ENCODE measurements at places on chromosomes 1 and 21.

GRCh38 chr1:241022366-241022765 is 334.6 kb downstream of the RGS7 start:
- DNase-seq, result no peak

DNA sequence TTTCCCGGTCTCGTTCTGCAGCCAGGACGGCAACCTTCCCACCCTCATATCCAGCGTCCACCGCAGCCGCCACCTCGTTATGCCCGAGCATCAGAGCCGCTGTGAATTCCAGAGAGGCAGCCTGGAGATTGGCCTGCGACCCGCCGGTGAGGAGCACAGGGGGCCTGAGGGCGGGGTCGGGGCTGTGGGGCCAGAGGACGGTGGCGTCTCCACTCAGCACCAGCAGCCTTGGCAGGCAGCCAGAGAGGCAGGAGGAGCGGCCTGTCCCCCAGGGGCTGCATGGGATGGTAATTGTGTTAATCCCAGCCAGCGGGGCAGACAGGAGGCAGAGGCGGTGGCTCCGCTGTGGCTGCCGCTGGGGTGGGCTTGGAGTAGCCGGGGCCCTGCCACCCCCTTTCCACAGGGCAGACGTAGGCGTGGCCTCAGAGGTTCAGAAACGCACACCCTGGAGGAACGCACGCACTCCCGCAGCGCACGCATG is 12.1 kb downstream of the SAMD11 start:
- no peak for DNase-seq

GRCh38 chr1:5501206-5501930 is 490.9 kb downstream of the NPHP4 start:
- DNase-seq, result no peak

DNA sequence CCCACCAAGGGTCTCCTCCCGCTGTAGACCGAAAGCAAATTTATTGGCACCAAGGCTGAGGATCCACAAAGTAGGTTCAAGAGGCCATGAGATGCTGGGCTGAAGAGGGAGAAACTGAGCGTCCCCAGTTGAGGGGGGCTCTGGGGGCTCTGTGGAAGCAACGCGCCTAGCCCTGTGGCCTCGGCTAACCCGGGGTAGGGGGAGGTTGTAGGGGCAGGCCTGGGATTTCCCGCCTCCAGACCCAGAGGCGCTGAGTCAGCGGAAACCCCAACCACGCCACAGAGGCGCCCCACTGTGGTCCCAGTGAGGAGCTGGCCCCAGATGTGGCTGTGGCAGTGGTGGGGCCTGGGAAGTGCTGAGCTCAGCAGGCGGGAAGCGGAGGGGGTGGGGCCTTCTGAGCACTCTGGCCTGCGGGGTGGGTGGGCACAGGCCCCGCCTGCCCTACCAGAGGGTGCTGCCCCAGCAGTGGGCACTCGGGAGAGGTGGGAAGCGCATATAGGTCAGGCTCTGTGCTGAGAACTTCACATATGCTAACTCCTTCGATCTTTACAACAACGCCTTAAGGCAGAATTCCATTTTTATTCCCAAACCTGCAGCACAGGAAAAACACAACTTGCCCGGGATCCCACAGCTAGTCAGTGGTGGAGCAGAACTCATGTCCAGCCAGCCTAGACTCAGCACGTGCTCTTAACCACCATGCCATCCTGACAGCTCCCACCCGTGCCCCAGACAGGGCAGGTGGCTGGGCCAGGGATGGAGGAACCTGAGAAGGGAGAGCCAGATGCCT is 1.5 kb upstream of the COL16A1 start:
- DNase-seq, result peak; percentile 66

DNA sequence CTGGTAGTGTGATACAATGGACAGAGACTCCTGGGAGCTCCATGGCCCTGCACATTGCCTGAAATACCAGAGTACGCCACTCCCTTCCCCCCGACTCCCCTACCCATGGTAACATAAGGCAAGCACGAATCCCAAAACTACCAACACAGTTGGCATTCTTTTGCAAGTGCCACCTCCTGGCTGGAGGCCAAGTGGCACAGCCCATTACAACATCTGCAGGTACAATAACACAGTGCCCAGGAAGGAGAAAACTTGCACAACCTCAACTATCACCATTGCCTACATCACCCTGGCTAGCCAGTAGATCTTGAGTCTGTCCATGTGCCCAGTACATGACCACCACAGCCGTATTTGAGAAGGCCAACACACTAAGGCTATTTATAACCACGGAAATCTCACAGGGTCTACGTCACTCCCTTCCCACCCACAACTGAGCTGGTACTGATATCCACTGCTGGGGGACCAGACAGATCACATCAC is 11.7 kb downstream of the ADAMTS1 start:
- DNase-seq, result no peak

DNA sequence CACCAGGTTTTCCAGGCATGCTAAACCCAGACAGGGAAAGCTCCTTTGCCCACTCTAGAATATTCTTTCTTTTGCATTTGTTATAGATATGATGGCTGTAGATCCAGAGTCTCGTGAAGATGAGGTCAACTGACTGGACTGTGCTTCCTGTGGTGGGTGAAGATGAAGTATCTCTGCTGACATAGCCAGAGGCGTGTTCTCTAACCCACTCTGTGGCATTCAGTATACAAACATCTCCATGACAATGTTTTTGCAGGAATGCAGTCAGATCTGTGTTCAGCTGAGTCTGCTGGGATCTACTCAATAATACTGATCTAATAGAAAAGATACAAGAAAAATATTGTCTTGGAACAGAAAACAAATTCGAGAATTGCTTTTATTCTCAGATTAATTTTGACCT is 11.3 kb downstream of the RWDD2B start:
- DNase-seq, result no peak

DNA sequence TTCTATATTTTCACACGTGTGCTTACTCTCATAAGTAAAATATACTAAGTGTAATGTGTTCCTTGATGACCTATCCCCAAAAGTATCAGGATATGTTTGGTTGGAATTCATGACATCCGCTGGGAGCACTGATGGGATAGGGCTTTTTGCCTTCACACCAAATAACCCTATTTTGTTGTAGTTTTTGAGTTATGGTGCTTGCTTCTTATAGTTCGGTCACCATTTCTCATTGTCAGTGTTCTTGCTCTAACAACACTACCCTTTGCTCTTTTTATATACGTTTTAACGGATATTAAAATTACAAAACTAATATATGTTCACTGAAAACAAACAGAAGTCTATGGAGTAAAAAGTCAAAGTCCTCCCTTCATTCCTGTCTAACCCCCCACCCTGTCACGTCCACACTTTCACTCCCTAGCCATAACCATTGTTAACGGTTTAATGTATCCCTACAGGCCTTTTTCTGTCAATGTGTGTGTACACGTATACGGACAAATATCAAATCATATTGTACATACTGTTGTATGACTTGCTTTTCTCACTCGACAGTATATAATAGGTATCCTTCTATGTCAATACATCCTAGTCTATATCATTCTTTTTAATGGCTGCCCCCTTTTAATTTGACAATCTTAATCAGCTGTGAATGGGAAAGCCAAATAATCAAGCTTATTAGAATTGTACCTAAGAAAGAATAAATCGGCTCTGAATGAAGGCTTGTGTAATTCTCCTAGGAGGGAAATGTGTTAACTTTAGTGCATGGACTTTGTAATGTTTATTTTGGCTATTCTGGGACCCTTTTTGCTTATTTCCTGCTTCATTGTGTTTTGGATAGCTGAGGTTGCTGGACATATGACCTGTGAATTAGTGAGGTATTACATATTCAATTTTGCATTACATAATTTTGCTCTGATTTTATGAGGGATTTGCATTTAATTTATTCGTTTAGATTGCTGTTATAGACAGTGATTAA is 3.5 kb upstream of the RNF220 start:
- no peak for DNase-seq

DNA sequence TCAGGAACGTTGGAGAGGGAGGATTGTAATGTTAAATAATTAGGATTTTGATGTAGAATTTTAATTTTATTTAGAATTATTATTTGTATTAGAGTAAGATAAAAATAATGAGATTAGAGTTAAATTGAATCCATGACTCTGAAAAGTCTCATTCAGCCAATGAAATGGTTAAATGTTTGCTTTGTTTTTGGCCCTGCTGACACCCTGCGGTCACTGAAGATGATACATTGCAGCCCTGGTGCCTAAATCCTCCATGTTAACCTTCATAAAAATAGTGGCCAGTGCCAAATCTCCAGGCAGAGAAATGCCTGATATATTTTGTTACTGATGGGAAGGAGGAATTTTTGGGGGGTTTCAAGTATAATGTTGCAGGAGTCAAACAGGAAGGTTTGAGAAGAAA is 27.3 kb upstream of the RLF start:
- DNase-seq, result no peak

DNA sequence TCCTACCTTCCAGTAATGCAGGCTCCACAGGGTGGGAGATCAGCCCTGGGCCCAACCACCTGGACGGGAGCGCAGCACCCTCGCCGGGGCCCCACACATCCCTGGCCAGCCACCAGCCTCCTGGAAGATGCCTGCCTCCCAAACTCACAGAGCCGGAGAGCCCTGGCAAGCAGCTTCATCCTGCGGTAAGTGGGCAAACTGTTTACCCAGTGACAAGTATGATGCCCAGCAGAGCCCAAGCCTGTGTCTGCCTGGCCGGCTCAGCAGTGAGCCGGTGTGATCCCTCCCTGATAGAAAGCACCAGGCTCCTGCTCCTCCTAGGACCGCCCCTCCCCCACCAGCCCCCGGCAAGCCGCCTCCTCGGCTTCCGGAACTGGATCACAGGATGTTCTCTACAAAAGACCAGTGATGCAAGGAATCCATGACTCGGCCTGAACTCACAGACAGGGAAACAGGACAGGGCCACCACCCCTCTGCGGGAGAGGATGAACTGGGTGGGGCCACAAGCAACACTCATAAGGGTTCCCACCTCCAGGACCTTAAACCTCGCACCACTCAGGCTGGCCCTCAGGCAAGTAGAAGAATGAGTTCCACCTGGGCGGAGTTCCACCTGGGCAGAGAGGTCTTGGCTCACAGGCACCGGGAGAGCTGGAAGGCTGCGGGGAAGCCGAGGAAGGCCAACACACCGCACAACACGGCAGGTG is 7.9 kb downstream of the ACOT7 start:
- no peak for DNase-seq

DNA sequence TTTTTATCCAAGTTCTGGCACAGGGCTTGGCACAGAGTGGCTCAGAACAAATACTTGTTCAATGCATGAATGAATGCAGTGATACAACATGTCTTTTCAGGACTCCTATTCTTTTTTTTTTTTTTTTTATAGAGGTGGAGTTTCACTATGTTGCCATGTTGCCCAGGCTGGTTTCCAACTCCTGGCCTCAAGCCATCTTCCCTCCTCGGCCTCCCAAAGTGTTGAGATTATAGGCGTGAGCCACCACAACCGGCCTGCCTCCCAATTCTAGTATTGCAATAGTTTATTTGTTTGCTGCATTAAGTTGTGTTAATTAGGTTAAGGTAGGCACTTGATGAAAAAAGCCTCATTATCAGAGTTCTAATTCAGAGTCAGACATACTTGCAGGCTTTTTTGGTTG is 17.9 kb downstream of the UBE4B start:
- no peak for DNase-seq

- DNase-seq, result no peak
Measured at GRCh38 chr1:154413177-154413783, 8.1 kb downstream of the IL6R start.

DNA sequence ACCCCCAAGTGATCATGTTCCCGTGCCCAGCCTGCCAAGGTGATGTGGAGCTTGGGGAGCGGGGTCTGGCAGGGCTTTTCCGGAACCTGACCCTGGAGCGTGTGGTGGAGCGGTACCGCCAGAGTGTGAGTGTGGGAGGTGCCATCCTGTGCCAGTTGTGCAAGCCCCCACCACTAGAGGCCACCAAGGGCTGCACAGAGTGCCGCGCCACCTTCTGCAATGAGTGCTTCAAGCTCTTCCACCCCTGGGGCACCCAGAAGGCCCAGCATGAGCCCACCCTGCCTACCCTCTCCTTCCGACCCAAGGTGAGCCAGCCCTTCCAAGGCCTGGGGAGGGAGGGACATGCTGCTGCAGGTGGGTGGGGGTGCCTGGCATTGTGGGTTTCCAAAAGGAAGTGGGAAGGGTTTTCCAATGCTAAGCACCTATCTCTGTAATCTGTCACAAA is 2.3 kb downstream of the TRIM46 start:
- DNase-seq, result no peak

- DNase-seq, result no peak
Measured at GRCh38 chr21:37866027-37866426, 50.2 kb downstream of the KCNJ6 start.

GRCh38 chr1:24768873-24769605 is 23.8 kb downstream of the CLIC4 start:
- DNase-seq, result no peak

GRCh38 chr1:167554028-167554779 is 642 bp upstream of the CREG1 start:
- no peak for DNase-seq

DNA sequence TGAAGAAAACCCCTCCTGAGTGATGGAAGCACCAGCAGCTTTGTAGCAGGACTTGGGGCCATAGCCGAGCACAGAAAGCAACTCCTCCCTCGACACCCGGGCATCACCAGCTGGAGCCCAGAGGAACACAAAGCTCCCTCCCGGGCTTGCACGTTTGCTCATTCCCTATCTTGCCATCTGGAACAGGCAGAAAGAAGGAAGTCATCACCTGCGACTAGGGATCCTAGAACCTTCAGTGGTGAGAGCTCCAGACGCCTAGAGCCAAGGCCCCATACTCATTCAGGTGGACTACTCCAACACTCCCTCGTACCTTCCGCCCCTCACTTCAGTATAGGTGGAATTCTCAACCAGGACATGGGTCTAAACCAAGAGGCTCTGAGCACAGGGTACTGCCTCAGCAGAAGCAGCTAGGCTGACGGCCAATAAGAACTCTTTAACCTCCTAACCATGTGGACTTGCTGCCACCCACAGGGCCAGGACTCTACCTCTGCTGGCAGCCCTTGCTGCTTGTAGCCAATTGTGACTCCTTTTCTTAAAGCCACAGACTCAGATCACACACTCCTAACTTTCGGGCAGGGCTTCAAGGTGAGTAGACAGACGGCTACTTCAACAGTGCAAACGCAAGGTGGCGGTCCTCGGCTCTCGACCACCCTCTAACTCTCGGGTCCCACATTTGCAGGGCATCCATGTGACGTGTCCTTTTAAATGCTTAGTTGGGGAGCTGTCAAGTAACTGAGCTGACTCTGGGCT is 65.4 kb downstream of the NPHP4 start:
- no peak for DNase-seq

GRCh38 chr1:213399695-213400094 is 348.7 kb downstream of the RPS6KC1 start:
- DNase-seq, result no peak

GRCh38 chr1:45569571-45569961 is 14.3 kb upstream of the NASP start:
- no peak for DNase-seq
